ENCODE measurements at places on chromosomes 13 and 19.

- peaks cover 12% of the 10 kb centered on the region for H3K36me3 ChIP-seq
- peak overlapping the region; percentile 92 for H3K27ac ChIP-seq
- DNase-seq, result peak; percentile 66
- H3K27me3 ChIP-seq, result peaks cover 20% of the 10 kb centered on the region
Observed at GRCh38 chr19:49125025-49125731, 5.8 kb downstream of the PPFIA3 start.

DNA sequence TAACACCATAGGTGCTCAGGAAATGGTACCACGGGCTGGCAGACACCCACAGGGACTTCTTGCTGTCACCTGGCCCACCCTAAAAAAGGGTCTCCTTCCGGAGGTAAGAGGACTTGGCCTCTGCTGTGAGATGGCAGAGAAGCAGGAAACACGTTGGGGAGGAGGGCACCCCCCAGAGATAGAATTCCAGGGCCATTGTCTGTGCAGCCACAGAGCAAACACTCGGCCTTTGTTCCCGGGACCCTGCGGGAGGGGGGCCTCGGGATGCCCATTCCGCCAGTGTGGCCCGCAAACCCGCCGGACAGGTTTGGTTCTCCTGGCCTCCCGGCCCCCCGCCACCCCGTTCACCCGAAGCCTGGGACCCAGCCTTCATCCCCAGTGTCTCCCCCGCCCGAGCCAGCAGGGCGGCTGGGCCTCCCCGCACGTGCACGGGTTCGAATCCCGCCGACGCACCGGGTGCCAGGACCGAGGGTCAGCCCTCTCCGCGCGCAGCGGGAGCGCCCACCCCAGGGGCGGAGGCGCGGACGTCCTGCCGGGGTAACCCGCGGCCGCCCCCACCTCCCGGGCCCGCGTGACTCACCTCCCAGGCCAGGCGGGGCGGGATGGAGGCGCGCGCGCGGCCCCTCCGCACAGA lies 714 bp downstream of the PLPP2 start:
- no peaks in the 10 kb centered on the region for H3K4me1 ChIP-seq
- peaks cover 18% of the 10 kb centered on the region for H3K27me3 ChIP-seq
- H3K36me3 ChIP-seq, result no peaks in the 10 kb centered on the region

DNA sequence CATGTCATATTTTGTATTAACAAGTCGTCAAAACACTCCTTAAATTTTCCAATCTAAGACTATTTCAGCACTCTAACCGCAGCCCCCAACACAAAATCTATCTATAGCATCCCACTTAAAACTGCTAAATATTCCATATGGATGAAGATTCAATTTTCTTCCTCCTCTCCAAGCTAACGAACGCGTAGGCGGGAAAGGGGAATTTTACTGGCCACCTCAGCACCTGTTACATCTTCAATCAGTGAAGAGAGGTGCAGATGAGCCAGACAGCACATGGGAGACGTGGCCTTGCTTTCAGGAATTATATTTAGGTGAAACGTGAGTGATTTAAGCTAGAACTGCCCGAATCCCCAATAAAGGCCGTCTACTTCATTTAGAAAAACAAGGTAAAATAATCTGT lies 1.1 kb downstream of the RBM26 start:
- no peak for DNase-seq
- no peak overlapping the region for H3K27ac ChIP-seq
- peaks cover 13% of the 10 kb centered on the region for H3K4me1 ChIP-seq
- H3K36me3 ChIP-seq, result no peaks in the 10 kb centered on the region
- peaks cover 2% of the 10 kb centered on the region for H3K27me3 ChIP-seq
- H3K4me3 ChIP-seq, result no peak overlapping the region

GRCh38 chr19:53908106-53908934 lies 758 bp upstream of the CACNG7 start:
- H3K27ac ChIP-seq, result peak overlapping the region; percentile 97
- DNase-seq, result peak; percentile 85
- H3K27me3 ChIP-seq, result peaks cover 18% of the 10 kb centered on the region
- no peaks in the 10 kb centered on the region for H3K36me3 ChIP-seq
- peak overlapping the region; percentile 96 for H3K4me3 ChIP-seq
